Epithelial cell of proximal tubule (primary cell): ENCODE measurements at places on chromosomes 5 and 9. TPM values are rescaled to one million over a fixed set of nuclear protein-coding genes. Genes with fewer than 3 reads are reported as not detected.

Gene PCSK5
- total RNA-seq = 14.6 and 23.2 TPM in 2 replicates

- no peak for DNase-seq
Measured at GRCh38 chr5:167798448-167798847, 493.0 kb upstream of the WWC1 start.

Gene GPR151
- total RNA-seq = not detected in 2 replicates

DNA sequence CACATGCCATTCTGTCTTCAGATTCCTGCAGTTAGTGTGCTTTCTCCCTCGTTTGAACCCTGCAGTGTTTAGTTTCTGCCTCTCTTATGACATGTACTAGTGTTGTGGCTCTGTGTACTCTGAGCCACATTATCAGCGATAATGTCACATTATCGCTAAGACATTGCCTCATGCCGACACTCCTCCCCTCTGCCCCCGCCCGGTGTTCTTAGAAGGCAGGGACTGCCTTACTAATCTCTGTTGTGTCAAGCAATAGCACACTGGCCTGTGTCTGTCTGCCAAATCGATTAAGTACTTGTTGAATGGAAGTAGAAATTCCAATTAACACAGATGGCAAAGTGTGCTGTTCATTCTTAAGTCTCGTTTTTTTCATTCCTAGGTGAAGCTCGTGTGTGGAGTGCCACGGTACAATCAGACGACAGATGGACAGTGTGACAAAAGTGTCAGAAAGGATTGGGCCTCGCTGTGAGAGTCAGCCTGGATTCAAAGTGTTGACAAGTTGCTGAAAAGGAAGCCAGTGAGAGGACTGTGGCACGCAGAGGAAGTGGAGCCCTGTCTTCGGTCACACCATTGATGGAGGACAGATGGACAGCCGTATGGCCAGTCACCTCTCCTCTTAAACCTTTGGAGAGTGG, 10.5 kb downstream of the PIK3R1 start:
- DNase-seq = no peak

- DNase-seq = no peak
Measured at GRCh38 chr9:121954477-121955140, 138.5 kb downstream of the TTLL11 start.

DNA sequence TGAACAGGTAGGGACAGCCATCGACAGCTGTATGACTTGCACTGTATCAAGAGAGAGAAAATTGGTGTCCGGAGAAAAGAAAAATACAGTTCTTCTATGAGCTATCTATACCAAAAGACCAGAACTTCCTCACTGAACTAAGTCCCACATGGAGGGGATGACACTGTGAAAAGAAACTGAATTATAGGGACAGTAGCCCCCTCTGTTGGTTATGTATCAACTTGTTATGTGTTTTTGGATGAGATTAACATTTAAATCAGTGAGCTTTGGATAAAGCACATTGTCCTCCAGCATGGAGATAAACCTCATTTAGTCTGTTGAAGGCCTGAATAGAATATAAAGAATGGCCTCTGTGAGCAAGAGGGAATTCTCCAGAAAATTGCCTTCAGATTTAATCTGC, 176.6 kb upstream of the SH3GL2 start:
- no peak for DNase-seq

GRCh38 chr9:121557581-121558447, 58.2 kb upstream of the GGTA1 start:
- no peak for DNase-seq

DNA sequence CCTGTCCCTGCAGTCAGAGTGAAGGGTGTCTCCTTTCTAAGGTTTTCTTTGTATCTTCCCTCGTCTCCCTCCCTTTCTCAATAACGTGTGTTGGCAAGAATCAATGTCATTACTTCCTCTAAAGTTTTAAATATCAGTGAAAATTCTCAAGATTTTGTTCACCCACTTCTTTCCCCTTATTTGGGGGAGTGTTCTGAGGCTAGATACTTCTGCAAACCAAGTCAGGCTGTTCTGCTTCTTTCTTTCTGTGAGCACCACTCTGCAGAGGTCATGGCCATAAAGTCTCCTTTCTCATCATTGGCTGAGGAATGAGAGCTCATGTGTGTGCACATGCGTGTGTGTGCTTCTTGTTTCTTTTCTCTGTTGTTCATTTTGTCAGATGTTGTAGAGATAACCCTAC, 26.6 kb upstream of the SPATA31C2 start:
- DNase-seq = no peak

GRCh38 chr5:4758550-4758949, 381.6 kb upstream of the ADAMTS16 start:
- no peak for DNase-seq

DNA sequence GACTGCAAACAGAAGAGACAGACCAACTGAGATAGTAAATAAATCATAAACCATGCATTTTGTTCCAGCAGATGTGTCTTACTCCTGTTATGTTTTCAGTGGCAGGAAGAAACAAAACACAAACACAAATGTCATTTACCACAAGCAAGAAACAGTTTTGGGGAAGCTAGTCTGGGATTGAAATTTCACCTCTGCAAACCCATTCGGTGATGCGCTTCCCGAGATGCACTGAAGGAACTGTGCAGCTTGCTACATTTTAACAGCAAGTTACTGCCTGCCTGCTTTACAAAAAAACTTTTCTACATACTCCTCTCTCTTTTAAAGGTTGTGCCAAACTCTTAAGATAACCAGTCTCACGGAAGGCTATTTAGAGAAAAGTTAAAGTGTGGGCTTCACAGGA, 3.2 kb downstream of the MACROH2A1 start:
- no peak for DNase-seq

Gene TRIO
- total RNA-seq = 109 and 170 TPM in 2 replicates

DNA sequence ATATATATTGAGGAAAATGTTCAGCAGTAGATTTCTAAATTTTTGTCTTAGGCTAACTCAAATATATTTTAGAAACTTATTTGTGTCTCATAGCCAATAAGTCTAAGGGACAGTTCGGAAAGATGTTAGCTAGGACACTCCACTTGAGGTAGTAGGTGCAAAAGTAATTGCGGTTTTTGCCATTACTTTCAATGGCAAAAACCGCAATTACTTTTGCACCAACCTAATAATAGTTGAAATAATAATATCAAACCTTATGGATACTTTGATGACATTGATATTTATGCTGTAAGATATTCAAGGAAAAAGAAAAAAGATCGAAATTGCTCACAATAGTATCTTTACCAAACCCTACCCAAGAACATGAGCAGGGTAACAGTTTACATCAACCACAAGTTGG, 555.5 kb upstream of the ST8SIA4 start:
- DNase-seq = no peak

DNA sequence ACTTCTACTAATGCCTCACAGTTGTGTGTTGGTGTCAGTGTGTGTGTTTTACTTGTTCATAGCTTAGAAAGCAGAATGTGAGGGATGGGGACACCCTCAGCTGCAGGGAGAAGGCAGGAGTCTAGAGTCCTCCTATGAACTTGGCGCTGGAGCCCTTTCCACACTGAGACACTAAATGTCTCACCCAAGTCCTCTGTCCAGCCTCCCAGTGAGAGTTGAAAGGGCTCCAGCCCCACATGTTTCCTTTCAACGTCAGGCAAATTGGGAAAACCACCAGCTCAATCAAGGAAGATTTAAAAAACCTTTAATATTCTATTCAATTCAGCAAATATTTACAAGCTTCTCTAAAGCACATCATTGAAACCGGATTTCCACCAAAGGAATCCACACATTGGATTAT, 167.6 kb upstream of the MSX2 start:
- DNase-seq = no peak

DNA sequence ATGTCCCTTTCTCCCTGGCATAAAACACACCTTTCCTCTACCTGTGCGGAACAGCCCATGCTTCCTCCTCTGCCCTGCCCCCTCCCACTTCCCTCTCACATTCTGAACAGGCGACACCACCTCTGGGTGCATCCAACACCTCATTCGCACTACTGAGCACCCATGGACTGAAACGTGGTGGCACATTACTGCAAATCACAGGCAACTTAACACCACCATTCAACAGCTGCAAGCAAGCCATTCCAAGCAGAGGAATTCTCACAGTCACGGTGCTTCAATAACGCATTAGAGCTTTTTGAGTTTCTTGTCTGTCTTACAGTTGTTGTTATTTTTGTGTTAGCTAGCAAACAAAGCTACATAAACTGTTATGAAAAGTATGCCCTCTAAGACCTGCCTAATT, 298.2 kb upstream of the TAS2R1 start:
- no peak for DNase-seq

DNA sequence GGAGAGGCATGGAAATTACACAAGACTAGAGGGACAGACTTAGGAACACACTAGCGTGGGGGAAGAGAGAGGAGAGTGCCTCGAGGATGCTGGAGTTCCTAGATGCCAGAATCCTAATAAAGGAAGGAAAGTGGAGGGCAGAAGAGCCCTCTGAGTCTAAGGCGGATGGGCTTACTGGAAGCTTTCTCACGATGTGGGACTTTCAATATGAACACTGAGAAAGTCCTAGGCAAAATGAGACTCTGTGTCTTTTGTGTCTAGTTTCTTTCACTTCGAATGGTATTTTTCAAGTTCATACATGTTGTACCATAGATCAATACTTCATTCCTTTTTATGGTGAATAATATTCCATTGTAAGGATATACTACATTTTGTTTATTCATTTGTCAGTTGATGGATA, 239.4 kb downstream of the NSG2 start:
- no peak for DNase-seq

Gene PCDHGB3
- total RNA-seq = 0.14 and 1.1 TPM in 2 replicates

DNA sequence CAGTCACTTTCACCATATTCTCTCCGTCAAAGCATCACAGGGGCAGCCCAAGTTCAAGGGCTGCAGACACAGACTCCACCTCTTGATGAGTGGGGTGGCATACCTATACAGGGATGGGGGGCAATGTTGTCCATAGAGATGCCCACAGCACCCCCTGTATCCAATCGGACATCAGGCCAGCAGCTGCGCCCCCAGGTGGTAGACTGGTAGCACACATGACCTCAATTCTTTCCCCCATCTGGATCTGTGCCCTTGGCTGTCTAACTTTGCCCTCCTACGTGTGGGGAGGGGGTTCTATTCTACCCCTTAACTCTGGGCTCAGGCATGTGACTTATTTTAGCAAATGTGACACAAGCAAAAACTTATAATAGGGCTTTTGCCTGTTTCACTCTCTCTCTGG, 84.0 kb upstream of the SLC25A48 start:
- no peak for DNase-seq

- DNase-seq = no peak
Measured at GRCh38 chr9:23887781-23888180, 61.7 kb upstream of the ELAVL2 start.

DNA sequence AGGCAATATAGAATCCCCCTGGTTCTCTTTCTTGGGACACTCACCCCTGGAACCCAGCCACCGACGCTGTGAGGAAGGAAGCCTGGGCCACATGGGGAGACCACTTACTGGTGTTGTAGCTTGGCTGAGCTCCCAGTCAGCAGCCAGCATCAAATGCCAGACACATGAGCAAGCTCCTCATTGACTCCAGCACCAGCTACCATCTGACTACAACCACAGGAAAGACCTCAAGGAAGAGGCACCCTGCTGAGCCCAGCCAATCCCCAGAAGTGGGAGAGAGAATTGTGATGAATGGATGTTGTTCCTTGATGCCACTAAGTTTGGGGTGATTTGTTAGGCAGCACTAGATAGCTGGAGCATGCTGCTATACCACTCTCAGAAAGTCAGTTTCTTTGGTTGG, 36.0 kb downstream of the BNIP1 start:
- no peak for DNase-seq

DNA sequence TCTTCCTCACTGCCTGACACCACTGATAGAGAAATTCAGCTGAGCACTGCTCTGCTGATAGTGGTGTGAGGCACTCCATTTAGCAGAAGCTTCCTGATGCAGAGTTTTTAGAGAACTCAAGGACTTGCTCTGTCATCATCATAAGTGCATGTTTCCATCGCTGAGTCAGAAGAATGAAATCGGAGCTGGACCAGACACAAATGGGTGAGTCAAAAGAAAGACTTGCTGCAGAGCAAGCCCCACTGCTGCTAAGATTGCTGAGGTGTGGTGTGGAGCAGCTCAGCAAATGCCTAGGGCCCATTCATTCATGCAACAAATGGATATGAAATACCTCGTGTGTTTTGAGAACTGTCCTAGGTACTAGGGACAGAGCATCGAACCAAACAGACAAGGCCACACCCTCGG, 410.2 kb upstream of the SLC30A5 start:
- peak; percentile 99 for DNase-seq

DNA sequence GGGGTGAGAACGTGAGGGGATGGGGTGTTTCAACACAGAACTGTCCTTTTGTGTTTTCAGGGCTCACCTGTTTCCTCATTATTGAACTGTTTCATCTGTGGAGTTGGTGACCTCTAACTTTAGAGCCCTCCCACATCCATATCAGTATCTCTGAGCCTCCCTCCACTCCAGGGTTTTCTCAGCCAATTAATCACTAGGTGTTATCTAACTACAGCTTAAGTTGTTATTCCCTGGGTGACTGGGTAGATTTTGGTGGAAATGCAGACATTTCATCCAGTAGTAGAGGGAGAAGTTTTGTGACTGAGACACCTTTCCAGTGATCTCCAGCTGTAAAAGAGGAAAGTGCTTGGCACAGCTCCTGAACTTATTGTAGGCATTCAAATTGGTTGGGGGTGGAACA, 23.7 kb downstream of the PPP3R2 start:
- no peak for DNase-seq

DNA sequence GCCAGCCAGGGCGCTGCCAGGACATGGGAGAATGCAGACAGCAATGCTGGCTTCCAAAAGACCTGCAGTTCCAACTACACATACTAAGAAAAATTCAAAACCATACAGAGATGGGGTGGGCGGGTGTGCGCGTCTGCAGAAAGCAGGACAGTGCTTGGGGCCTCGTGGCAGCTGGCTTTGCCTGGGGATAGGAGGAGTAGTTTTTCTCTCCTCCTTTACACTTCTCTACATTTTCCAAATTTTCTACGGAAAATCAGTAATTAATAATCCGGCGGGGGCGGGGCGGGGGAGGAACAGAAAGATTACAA, 43.6 kb upstream of the SARDH start:
- DNase-seq = no peak

Gene ADGRD2
- not detected in 2 replicates for total RNA-seq

DNA sequence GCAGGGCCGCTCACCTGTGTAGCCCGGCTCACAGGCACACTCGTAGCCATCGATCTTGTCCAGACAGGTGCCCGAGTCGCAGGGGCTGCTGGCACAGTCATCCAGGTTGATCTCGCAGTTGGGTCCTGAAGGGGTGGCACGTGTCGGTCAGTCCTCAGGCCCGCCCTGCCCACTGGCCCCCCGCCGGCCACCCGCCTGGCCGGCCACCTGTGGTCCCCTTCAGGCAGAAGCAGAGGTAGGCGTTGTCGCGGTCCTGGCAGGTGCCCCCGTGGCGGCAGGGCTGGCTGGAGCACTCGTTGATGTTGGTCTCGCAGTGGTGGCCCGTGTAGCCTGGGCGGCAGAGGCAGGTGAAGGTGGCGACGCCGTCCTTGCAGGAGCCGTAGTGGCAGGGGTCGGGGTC, 30.6 kb downstream of the NOTCH1 start:
- DNase-seq = no peak

- no peak for DNase-seq
Measured at GRCh38 chr5:10630126-10630525, 66.3 kb downstream of the ANKRD33B start.

- DNase-seq = no peak
Measured at GRCh38 chr9:14312719-14313377, 1.1 kb downstream of the NFIB start.

Gene MEF2C
- 1.6 and 6.3 TPM in 2 replicates for total RNA-seq

Gene PRRX2
- total RNA-seq = 0.17 and 1.7 TPM in 2 replicates

GRCh38 chr9:89886281-89886700, 281.5 kb downstream of the GADD45G start:
- no peak for DNase-seq

Gene BASP1
- total RNA-seq = 106 and 135 TPM in 2 replicates
